Right forelimb (tissue), 1 donor: ENCODE measurements at places on chromosomes 3 and 15.

- no peak for DNase-seq
Observed at GRCh38 chr3:143791386-143791785, 56.9 kb downstream of the SLC9A9 start.

- no peak for DNase-seq
Observed at GRCh38 chr3:189334064-189334920, 162.5 kb downstream of the TPRG1 start.

- DNase-seq: no peak
Observed at GRCh38 chr3:184443364-184443763, 63.5 kb downstream of the CHRD start.

DNA sequence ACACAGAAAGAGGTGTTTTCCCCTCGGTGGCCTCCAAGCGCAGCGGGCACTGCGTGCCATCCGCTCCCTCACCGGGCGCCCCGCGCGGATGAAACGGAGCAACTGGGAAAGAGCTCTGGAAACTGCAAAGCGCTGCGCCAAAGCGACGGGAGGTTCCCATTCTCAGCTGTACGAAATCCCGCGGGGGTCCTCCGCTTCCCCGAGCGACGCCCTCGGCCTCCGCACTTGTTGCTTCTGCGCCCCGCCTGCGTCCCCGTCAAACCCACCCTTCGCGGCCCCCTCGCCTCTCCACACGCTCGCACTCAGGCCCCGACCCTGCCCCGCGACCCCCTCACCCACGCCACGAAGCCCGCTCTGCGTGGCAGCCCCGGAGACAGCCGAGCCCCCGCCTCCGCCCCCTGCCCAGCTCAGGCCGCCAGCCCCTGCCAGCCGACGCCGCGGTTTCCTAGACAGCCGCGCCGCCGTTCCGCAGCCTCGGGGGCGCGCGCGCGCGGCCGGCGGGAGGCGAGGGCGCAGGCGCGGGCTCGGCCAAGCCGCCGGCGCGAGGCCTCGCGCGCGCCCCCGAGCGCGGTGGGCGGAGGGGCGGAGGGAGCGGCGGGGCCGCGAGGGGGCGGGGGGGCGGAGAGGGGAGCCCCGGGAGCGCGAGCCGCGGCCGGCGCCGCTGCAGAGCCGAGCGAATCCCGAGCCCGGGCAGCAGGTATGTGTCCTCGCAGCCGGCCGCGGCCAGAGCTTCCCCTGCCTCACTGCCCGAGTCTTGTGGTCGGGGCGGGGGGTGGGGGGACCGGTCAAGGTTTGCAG lies at the start of gene TMEM266:
Gene TMEM266 (plus strand): TSS at position 666 of the 798 bp plus-strand sequence. CDS start 74,279 bp downstream, outside the sequence.
- peak; percentile 72 for DNase-seq

GRCh38 chr3:23567917-23568316 lies 237.8 kb upstream of the UBE2E1 start:
- no peak for DNase-seq

DNA sequence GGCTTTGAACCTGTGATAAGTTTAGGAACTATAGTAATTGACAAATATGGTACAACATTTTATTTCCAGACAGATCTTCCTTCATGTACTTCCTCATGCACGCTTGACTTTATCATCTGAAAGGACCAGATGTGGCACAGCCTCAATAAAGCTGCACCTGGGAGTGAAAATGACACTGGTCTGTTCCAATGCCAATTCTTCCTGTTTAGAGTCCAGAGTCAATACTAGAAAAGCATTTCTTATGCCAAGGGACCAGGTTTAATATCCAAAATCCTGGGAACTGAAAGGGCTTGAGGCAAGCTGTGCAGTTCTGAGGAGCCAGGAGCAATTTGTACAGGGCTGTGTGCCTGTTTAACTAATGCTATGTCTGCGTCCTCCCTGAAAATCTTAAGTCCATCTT lies 15.3 kb downstream of the DPH6 start:
- no peak for DNase-seq

DNA sequence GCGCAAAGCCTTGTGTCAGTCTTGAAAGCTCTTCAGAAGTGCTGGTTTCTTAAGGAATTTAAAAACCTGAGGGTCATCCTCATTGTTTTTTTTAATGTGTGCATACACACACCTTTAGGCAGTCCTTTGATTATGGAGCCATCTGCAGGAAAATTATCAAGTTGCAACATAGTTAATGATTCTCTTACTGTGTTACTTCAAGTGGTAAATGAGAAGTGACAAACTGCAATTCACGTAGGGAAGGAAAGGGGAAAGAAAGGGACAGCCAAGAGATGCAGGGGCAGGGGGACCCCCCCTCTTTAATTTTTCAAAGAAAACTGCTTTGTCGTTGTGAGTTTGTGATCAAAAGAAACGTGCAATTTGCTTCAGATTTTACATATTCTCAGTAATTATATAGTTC lies 162.4 kb upstream of the CGNL1 start:
- DNase-seq: no peak

GRCh38 chr3:120368172-120368571 lies 19.0 kb upstream of the LRRC58 start:
- DNase-seq: no peak

DNA sequence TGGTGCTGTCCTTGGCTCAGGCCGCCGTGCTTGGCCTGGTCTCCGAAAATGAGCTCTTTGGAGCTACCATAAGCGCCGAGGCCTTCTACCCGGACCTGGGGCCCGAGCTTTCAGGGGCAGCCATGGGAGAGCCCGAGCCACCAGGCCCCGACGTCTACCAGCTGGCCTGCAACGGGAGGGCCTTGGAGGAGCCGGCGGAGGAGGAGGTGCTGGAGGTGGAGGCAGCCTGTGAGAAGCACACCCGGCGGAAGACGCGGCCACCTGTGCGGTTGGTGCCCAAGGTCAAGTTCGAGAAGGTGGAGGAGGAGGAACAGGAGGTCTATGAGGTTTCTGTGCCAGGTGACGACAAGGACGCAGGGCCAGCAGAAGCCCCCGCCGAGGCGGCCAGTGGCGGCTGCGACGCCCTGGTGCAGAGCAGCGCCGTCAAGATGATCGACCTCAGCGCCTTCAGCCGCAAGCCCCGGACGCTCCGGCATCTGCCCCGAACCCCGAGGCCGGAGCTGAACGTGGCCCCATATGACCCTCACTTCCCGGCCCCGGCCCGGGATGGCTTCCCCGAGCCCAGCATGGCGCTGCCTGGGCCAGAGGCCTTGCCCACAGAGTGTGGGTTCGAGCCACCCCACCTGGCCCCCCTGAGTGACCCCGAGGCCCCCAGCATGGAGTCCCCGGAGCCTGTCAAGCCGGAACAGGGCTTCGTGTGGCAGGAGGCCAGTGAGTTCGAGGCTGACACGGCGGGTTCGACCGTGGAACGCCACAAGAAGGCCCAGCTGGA lies 34.9 kb downstream of the IDH2 start:
- DNase-seq: no peak

DNA sequence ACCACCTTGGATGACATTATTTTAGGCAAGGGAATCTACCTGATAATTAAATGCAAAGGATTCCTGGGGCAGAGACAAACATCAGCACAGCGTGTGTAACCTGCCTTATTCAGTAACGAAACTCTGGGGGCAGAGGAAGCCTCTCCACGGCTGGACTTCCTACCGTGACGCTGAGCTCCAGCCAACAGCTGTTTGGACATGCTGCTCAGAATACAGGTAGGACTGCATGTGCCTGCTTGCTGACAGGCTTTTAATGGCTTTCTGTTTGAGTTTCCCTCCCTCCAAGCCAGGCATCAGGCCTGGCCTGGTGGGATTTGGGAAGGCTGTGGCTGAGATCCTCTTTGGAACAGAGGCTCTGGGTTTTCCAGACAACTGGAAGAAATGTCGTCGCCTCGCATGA lies 150.6 kb downstream of the ADAMTS17 start:
- DNase-seq: no peak

DNA sequence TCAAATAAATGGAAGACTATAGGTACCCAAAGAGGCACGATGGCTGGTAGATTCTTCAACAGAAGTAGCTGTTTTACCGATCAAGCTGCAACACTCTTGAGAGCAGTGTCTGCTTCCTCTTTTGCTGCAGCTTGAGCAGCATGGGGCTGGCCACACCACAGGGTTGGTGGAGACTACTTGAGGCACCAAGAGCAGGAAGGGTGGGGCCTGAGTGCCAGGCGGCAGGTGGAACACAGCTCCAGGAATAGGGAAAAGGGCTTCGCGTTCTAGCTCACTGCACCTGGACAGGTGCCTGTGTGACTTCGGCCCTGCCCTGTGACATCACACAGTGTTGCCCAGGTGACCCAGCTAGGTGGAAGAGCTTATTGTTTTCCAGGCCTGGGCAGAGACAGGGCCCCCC lies at the start of gene CCDC33:
Gene CCDC33 (plus strand): TSS at position 365 of the 400 bp plus-strand sequence. CDS start 394 bp downstream, outside the sequence.
- no peak for DNase-seq

DNA sequence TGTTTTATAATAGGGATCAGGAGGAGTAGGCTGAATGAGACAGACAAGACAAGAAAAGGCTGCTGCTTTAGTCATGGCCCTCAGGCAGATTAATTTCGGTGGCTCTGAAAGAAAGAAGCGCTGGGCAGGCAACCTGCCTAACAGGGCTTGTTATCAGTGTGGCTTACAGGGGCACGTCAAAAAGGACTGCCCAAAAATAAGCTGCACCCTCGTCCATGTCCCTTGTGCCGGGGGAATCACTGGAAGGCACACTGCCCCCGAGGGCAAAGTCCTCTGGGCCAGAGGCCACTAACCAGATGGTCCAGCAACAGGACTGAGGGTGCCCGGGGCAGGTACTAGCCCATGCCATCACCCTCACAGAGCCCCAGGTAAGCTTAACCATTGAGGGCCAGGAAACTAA lies 188.5 kb downstream of the IGSF11 start:
- no peak for DNase-seq

DNA sequence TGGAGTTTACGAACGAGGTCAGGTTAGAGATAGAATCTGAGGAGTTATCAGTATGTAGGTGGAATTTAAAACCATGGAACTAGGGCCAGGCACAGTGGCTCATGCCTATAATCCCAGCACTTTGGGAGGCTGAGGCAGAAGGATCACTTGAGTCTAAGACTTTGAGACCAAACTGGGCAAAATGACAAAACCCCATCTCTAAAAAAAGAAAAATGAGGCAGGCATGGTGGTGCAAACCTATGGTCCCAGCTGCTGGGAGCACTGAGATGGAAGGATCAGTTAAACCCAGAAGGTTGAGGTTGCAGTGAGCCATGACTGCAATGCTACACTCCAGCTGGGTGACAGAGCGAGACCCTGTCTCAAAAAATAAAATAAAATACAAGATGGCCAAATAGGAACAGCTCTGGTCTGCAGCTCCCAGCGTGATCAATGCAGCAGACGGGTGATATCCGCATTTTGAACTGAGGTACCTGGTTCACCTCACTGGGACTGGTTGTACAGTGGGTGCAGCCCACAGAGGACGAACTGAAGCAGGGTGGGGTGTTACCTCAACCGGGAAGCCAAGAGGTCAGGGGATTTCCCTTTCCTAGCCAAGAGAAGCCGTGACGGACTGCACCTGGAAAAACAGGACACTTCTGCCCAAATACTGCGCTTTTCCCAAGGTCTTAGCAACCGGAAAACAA lies 33.3 kb downstream of the ZMAT3 start:
- DNase-seq: no peak

- no peak for DNase-seq
Observed at GRCh38 chr3:153284282-153284938, 122.4 kb downstream of the RAP2B start.

GRCh38 chr3:78924711-78925110 lies 843.1 kb downstream of the ROBO1 start:
- no peak for DNase-seq

GRCh38 chr3:72829701-72830100 lies 18.5 kb downstream of the SHQ1 start:
- DNase-seq: no peak

DNA sequence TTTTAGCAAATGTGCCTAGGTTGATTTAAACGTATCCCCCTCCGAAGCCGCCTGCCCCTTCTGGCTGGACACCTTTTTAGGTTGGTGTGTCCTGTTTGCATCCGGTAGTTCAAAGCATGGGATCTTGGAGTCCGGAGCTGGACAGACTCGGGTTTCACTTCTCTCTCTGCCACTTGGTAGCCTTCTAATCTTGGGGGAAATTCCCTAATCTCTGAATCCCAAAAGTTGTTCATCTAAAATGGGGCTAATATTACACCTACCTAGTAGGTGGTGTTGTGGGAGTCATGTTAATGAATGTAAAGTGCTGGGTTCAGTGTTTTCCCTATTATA lies 760 bp downstream of the FANCI start:
- no peak for DNase-seq

DNA sequence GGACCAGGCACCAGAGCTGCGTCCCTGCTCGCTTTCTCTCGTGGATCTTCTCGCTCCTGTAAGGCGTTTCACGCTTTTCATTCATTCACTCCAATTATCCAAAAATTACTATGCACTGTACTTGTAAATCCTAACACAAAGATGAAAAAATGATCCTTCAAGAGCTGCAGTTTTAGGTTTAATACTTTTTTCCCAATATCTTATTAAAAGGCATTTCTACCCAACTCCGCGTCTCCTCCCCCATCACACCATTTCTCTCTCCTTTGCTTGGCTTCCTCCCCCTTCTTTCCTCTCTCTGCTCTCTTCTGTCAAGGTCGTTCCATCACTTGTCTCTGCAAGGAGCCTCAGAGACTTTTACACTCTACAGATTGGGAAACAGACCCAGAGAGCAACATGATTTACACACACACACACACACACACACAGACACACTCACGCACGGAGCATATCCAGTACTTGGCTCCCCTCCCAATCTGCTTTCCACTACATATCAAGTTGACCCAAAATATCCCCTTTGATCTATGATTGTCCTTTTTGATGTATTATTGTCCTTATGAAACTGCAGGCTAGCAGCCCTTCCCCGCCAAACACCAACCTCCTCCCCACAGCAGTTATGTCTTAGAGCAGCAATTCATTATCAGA lies 479 bp upstream of the CLDN1 start:
- DNase-seq: no peak
